ENCODE measurements at places on chromosomes 3 and 15.

DNA sequence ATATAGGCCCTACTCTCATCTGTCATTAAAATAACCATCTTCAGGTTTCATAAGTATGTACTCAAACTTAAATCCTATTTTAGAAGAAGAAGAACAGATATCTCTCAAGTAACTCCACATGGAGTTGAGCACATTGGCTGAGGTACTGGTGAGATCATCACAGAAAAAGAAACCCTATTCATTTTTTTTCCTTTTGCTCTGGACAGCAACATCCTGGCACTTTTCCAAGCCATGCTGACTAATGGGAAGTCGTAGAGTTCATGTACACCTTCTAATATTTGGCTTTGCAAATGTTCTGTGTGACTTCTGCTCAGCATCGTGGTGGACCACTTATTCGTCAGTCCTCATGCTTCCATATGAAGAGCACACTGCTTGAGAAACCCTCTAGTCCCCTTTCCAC, 336.0 kb upstream of the KCNH8 start:
- no peak for DNase-seq

DNA sequence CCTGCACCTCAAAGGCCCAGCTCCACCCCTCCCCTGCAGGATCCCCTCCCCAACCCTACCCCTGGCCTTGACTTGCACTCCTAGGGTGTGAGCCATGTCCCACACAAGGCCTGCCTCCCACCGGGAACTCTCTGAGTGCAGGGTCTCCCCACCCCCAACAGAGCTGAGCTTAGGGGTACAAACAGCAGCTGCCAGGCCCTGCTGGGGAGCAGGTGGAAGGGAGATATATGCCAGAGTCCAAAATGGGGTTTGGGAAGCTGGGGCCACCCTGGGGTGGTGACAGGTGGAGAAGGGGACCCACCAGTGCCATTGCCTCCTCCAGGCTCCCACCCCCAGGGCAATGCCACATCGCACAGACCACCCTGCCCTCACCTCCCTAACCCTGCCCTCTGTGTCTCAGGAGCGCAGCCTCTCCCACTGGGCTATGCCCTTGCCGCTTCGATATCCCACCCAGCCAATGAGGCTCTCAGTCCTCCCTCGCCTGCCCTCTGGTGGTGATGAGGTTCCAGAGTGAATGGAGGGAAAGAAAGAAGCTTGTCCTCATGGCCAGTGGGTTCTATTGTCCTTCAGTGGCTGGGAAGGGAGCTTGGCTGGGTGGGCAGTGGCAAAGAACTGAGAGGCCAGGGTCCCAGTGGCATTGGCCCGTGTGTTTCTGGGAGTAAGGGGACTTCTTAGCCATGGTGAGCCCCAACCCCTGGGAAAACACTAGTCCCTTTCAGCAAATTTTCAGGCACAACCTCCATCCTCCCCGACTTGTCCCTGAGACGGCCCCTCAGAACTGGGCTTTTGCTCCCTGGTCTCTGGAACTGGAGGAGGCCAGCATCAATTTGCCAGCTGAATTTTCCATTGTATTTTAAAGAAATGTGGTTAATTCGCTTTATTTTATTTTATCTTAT, 46.8 kb downstream of the CYP11A1 start:
- no peak for DNase-seq

DNA sequence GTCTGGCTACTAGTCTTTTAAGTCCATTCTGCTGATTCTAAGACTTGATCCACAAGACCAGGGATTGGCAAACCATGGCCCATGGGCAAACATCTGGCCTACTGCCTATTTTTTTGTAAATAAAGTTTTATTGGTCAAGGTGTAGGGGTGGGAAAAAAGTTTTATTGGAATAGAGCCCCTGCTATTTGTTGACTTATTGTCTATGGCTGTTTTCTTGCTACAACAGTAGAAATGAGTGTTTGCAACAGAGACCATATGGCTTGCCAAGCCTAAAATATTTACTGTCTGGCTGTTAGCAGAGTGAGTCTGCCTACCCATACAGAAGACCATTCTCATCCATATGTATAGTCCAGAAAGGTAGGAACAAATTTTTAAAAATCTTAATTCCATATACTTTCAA, 106.4 kb downstream of the PTPRG start:
- DNase-seq, result no peak

DNA sequence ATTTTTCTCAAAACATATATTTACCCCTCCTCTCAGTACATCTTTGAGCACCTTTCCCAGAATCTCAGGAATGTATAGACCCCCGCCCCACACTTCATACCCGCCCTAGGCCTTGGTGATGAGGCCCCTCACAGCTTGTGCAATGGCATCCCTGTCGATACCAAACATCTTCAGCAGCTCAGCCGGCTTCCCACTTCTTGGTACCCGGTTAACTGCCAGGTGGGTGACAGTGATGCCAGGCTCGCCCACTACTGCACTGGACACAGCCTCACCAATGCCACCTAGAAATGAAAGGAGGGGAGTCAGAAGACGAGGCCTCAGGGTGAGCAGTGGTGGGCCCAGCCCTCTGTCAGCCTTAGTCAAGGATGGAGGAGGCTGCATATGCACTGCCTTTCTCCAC, 30.2 kb downstream of the TKT start:
- no peak for DNase-seq

- no peak for DNase-seq
Observed at GRCh38 chr15:26065723-26066122, 202.6 kb upstream of the ATP10A start.

GRCh38 chr15:59306520-59307164, 66.0 kb downstream of the MYO1E start:
- no peak for DNase-seq

DNA sequence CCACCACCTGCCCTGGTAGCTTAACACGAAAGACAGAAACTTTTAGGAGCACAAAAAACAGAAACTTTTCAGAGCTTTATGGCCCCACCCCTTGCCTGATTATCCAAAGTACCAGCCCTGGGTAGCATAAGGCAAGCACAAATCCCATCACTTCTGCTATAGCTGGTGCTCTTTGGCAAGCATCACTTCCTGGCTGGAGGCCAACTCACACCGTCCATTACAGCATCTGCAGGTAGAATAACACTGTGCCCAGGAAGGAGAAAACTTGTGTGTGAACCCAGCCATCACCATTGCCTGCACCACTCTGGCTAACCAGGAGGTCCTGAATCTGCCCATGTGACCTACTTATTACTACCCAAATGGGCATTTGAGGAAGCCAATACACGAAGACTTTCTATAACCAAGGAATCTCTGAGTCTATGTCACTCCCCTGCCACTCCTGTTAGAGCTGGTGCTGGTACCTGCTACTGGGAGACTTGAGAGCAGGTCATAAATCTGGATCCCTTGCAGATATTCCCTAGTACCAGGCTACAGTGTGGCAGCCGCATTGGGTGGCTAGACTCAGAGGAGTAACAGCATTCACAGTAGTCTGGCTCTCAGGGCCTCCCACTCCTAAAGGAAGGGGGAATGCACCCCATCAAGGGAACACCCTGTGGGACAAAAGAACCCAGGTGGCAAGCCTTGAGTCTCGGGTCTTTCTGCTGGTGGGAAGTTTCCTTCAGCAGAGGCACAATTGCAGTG, 73.3 kb upstream of the AKAP13 start:
- no peak for DNase-seq

DNA sequence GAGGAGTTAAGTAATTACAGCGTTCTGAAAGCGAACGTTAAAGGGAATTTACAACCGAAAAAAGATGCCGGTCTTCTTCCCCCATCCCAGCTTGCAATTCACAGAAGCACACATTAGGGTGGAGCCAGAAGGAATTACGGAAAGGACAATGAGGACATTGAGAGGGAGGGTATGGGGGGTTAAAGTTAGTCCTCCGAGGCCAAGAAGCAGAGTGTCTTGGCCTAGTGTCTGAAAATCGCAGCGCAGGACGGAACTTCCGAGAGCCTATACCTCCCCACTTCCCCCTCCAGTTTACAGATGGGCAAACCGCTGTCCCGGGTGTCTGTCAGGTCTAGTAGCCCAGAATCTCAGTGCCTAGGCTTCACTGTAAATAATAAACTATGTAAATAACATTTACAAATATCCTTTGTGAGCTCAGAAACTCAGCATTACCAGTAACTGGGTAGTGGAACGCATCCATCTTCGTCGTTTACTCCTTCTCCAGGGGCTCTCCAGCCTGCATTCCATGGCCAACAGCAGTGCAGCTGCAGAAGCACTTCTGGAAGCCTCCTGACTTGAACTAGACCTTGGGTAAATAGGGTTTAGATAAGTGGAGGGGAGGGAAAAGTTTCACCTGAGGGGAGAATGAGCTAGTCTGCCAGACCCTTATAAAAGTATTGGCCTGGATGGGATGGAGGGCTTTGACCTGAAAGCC, 922 bp downstream of the ADPRH start:
- DNase-seq, result no peak

GRCh38 chr3:55579496-55579895, 92.4 kb upstream of the WNT5A start:
- no peak for DNase-seq

- DNase-seq, result no peak
Observed at GRCh38 chr3:181860235-181860634, 148.5 kb downstream of the SOX2 start.

- no peak for DNase-seq
Observed at GRCh38 chr3:120650311-120650710, 31.7 kb downstream of the HGD start.

- DNase-seq, result peak; percentile 5
Observed at GRCh38 chr3:124886168-124887056, 753 bp downstream of the ITGB5 start.

- no peak for DNase-seq
Observed at GRCh38 chr3:149494759-149495580, 20.5 kb downstream of the TM4SF4 start.

DNA sequence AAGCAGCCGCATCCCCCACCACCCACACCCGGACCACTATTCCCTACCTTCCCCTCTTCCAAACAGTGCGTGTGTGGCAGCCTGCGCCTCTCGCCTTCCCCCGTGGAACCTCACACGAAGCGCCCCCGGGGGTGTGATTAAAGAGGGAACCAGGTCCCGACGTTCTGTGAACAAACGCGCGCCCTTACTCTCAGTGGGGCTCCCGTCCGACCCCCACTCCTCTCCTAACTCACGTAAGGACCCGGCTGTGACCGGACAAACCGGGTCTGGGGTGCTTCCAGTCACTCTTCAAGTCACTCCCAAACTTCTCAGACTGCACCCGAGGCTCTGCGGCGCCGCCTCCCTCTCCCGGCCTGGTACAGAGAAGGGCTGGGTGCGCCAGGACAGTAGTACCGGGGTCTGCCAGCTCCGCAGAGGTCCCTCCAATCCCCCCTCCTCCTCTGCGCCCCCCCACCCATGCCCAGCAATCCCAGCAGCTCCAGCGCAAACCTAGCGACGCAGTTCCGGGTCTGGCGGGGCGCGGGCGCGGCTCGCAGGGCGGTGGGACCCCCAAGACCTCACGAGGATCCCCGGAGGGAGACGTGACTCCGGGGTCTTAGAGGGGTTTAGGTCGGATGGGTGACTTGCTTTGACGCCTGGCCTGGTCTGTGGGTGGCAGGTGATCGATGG, 574 bp downstream of the DUOXA1 start:
- no peak for DNase-seq

GRCh38 chr3:169227911-169228310, 435.6 kb downstream of the MECOM start:
- no peak for DNase-seq

DNA sequence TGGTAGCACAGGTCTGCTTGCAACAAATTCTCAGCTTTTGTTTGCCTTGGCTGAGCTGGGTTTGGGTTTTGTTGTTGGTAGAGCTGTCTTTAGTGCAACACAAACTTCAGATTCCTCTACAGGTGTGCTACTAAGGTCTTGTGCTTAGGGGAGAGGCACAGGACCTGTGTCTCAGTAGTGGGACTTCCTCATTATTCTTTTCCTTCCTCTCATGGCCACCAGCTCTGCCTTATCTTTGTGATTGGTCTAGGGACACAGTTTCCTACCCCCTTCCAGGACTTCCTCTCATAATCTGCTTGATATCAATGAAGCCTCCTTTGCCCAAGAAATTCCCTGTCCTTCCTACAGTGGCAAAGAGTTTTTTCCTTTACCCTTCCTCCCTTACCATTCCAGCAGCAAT, 24.9 kb upstream of the DNAAF4 start:
- no peak for DNase-seq

GRCh38 chr3:52339612-52340011, 23.5 kb downstream of the DNAH1 start:
- DNase-seq, result peak; percentile 84

GRCh38 chr3:125589547-125590122, 5.7 kb downstream of the OSBPL11 start:
- no peak for DNase-seq

- DNase-seq, result no peak
Observed at GRCh38 chr15:50911001-50911400, 2.5 kb downstream of the AP4E1 start.

GRCh38 chr15:63232405-63232804, 43.0 kb downstream of the RAB8B start:
- DNase-seq, result no peak

DNA sequence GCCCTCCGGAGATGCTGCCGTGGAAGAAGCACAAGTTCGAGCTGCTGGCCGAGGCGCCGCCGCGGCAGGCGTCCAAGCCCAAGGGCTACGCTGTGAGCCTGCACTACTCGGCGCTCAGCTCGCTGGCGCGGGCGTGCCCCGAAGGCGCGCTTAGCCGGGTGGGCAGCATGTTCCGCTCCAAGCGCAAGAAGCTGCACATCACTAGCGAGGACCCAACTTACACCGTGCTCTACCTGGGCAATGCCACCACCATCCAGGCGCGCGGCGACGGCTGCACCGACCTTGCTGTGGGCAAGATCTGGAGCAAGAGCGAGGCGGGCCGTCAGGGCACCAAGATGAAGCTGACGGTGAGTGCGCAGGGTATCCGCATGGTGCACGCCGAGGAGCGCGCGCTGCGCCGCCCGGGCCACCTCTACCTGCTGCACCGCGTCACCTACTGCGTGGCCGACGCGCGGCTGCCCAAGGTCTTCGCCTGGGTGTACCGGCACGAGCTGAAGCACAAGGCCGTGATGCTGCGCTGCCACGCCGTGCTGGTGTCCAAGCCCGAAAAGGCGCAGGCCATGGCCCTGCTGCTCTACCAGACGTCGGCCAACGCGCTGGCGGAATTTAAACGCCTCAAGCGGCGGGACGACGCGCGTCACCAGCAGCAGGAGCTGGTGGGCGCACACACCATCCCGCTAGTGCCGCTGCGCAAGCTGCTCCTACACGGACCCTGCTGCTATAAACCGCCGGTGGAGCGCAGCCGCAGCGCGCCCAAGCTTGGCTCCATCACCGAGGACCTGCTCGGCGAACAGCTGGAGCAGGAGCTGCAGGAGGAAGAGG, 1.3 kb downstream of the FAM43A start:
- DNase-seq, result peak; percentile 3

DNA sequence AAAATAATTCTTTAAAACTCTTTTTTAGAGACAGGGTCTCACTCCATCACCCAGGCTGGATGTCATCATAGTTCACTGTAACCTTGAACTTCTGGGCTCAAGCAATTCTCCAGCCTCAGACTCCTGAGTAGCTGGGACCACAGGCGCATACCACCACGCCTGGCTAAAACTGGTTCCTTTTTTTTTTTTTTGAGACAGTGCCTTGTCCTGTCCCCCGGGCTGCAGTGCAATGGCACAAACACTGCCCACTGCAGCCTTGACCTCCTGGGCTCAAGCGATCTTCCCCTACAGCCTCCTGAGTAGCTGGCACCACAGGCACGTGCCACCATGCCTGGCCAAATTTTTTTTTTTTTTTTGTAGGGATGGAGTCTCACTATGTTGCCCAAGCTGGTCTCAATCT, 23.7 kb upstream of the FURIN start:
- DNase-seq, result no peak

GRCh38 chr3:181711325-181712135, at the start of gene SOX2:
Gene SOX2 (plus strand): TSS chr3:181711925. CDS start chr3:181712361, 436 bp downstream.
- DNase-seq, result no peak
